EH (cell line): ENCODE measurements at places on chromosomes 12 and 14.

DNA sequence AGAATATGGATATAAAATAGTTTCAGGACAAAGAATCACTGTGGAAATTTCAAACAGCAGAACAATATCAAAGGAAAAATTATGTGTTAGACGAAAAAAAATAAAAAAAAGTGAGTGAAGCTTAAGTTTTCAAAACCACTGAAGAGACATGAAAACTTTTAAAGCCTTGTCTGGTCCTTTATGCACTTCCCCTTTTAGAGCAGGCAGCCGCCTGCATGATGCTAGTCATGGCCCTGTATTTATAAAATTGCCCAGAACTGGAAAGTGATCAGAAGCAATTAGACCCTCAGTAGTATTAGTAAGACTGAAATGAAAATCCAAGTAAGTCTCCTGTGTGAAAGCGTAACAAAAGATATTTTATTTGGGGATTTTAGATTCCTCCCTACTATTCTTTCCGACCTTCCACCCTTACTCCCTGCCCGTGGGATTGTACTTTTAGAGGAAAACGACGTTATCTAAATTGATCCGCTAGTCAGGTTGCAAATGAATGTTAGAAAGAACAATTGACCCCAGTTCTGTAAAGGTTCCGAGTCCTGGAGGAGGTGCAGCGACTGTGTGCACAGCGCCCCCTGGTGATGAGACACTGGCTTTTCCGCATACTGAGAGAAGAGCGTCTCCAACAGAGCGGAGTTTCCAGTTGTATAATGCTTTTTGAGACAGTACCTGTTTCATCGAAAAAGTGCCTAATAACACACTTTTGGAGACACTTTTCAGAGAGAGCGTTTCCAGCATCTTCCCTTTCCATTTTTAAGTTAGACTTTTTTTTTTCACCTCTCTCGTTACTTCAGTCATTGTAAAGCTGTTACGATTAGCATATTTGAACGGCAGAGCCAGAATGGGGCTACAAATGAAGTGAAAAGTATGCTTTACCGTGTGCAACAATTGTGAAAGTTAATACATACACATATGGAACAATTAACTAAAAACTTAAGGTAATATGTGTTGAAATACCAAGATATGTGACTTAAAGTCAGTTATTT lies 12.4 kb downstream of the MGST1 start:
- DNase-seq, result peak; percentile 61

- DNase-seq, result no peak
Measured at GRCh38 chr12:49051373-49051764, 9.2 kb downstream of the KMT2D start.

- DNase-seq, result no peak
Measured at GRCh38 chr12:45329702-45330101, 113.8 kb downstream of the ANO6 start.

GRCh38 chr12:89153341-89153740 lies 199.0 kb downstream of the DUSP6 start:
- peak; percentile 77 for DNase-seq

GRCh38 chr12:120495186-120495730 lies 655 bp upstream of the DYNLL1 start:
- DNase-seq, result no peak

GRCh38 chr12:1629338-1630132 lies 504 bp downstream of the WNT5B start:
- DNase-seq, result no peak
